NCI-H446 treated with DMSO at 0.1 percent for 48 hours (cell line): ENCODE measurements at places on chromosomes 6 and 20.

GRCh38 chr6:125101631-125102030, 51.9 kb upstream of the TPD52L1 start:
- no peak for DNase-seq

GRCh38 chr20:58908221-58908620, 55.7 kb downstream of the GNAS start:
- no peak for DNase-seq

DNA sequence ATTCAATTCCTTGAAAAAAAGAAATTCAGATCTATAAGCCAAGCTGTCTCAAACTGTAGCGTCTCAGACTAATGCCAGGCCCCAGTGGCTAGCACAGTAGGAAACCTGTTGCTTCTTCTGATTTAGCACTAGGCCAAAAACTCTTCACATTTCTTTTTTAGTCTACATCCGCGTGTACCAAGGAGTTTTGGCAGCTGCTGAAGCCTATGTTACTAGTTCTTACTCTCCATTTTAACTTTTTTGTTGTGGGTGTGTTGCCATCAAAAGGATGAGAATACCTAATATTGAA, 65.0 kb upstream of the BTN3A2 start:
- DNase-seq: no peak

DNA sequence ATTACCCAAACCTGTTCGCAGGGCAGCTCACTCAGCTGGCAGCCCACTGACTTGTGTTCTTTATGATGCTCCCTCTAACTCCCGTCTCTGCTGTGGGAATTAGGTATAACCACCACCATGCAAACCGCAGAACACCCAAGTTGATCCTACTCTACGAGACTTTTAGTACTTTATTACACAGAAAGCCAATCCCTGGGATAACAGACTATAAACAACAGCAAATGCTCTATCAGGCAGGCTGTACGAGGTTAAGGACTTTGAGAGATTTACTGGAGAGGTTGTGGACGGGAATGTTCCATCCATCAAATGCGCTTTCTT, 241.1 kb downstream of the FOXC1 start:
- DNase-seq: no peak

GRCh38 chr6:31568537-31568961, 3.5 kb upstream of the LTA start:
- DNase-seq: no peak

- no peak for DNase-seq
Observed at GRCh38 chr20:4089756-4090487, 74.6 kb upstream of the RNF24 start.

DNA sequence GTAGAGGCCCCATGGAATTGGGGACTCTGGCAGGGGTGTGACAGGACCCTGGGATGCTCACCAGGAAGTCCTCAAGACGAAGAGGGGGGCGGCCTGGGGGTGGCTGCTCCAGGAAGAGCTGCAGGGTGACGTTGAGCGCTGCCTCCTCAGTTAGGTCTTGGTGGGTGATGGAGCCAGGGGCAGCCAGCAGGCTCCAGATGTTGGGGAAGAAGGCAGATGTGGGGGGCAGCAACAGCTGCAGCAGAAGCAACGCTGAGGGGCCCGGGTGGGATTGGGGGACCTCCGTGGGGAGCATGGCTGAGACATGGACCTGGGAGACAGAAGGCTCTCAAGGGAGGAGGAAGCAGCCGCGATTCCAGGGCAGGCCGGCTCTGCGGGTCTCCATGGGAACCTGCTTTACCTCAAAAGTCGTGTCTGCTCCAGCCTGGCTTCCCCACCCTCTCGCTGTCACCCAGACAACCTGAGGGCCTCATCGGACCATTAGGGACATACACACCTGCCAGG, 591 bp downstream of the VWA7 start:
- no peak for DNase-seq

GRCh38 chr6:37783856-37784584, 35.5 kb upstream of the ZFAND3 start:
- DNase-seq: peak; percentile 48

DNA sequence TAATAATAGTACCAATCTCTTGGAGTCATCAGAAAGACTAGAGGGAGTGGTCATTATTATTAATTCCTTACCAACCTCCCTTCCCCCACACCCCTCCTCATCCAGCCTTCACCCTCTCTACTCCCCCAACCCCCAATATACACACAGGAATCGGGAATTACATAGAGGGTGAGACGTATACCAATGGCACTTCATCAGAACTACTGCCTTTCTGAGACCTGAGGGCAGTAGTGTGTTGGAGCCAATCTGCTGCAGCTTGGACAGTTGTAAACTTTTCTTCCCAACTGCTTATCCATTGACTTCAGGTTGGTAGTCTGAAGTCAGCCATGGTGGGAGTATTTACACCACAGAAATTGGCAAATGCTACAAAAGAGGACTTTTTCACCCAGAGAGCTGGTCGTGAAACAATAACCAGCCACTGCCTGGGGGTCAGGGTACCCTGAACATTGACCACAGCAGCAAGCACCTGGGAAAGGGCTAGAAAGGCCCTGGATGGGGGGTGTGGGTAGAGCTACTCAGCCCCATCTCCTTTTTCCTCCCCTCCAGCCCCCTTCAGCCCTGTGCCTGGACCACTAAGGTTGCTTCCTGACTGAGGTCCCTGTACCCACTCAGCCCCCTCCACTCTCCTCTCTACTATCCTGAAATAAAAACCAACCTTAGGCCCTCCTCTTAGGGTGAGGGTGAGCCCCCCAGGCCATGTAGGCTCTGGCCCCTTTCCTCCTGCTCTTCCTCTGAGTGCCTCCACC, 161.5 kb downstream of the MRPL14 start:
- DNase-seq: no peak

GRCh38 chr6:47344022-47344421, 34.3 kb upstream of the TNFRSF21 start:
- DNase-seq: no peak

- no peak for DNase-seq
Observed at GRCh38 chr20:6298049-6298448, 175.2 kb upstream of the FERMT1 start.

- no peak for DNase-seq
Observed at GRCh38 chr6:70520575-70520974, 46.2 kb upstream of the SDHAF4 start.

DNA sequence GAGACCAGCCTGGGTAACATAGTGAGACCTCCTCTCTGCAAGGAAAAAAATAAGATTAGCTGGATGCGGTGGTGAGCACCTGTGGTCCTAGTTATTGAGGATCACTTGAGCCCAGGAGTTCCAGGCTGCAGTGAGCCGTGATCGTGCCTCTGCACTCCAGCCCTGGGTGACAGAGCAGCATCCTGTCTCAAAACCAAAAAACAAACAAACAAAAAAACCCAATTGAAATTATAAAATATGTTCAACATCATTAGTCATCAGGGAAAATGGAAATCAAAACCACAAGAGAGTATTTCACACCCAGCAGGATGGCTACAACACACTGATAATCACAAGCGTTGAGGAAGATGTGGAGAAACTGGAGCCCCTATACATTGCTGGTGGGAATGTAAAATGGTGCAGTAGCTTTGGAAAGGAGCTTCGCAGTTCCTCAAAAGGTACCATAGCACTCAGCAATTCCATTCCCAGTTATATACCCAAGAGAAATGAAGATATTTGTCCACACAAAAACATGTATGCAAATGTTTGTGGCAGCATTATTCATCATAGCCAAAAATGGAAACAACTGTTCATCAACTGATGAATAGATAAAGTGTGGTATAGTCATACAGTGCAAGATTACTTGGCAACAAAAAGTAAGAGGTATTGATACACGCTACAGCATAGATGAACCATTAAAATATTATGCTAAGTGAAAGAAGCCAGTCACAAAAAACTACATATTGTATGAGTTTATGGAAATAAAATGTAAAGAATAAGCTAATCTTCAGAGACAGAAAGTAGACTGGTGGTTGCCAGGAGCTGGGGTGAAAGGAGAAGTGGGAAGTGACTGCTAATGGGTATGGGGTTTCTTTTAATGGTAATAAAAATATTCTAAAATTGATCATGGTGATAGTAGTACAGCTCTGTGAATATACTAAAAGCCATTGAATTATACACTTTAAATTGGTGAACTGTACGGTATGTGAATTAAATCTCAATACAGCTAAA, 38.7 kb upstream of the RIPOR2 start:
- no peak for DNase-seq

GRCh38 chr20:21339499-21339898, 36.4 kb downstream of the XRN2 start:
- no peak for DNase-seq

DNA sequence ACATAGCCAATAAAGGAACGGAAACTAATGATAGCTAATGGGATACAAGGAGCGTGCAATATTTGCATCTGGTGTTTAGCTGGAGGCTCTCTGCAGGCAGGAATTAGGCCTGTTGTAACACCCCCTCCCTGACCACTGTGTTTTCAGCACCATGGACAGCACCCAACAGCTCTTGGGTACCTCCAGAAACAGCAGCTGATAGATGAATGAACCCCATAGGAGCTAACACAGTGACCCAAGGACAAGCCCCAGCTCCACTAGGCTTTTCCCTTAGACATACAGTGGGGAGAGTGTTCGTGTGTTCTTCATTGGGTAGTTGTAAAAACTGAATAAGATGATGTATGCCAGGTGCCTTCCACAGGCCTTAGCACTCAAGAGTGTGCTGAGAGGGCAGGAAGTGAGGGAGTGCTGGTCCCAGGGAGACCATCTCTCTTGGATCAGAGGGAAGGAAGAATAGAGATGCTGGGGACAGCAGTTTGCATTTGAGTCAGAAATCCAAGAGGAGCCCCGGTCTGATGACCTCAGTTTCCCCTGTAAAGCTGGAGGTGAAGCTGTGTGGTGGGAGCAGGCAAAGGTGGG, 161.3 kb downstream of the PHACTR3 start:
- no peak for DNase-seq

DNA sequence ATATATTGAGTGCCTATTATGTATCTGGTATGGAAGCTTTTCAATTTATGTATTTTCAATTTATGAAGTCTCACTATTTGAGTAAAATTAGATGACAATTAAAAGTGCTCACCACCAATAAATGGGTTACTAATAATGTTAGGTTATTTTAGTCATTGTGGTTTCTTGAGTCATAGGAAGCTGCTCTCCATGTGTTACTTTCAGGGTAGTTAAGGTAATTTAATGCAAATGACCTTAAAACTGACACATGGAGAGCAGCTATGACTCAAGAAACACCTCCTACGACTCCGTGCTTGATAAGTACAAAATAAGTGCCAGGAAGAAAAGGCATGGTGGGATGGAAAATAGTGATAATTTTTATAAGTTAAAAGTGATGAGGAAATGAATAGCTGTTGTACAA, 16.5 kb upstream of the TINAG start:
- no peak for DNase-seq

DNA sequence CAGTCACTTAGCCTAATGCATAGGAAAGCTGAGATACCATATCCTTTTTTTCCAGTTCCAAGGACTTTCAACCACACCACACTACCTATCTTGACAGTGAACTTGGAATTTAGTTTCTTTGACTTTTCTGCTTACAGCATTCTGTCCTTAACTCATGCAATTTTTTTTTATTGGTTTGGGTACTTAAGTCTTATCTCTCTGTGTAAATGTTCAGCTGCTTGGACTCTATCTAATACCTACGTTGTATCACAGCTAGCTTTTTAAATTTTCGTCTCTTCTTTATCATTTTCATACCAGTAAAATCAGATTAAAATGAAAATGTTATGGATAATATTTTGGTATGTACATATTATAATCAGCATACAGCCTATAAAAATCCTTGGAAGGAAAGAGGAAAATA, 106.9 kb upstream of the ADGRF1 start:
- DNase-seq: no peak

GRCh38 chr6:154230393-154230792, 126.2 kb downstream of the IPCEF1 start:
- DNase-seq: no peak

GRCh38 chr20:53800883-53801604, 207.4 kb upstream of the ZNF217 start:
- DNase-seq: no peak

DNA sequence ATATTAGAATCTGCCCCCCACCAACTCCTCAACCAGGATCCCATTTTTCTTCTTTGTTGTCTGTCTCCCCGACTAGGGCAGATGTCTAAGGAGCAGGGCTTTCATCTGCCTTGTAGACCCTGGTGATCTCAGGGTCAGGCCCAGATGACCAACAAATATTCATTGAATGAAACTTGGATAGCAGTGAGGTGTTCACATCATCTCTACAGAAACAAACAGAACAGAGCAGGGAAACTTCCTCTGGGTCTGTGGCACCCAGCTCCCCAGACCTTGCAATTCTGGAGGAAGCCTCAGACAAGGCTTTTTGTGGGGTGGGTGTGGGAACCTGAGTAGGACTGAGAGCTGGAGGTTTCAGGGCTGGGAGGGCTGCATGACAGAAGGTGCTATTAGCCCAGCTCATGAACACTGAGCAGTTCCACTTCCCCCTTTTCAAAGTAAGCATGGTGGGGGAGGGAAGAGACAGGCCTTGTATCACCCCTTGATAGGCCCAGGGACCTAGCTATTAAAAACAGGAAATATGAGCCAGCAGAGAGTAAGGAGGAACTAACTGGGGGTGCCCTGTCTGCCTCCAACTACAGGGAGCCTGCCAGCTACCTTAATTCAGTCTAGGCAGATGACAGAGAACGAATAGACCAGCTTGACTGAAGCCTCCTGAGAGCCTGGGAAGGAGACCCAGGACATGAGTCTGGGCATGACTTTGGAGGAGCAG, 37.3 kb upstream of the TOP1 start:
- no peak for DNase-seq

DNA sequence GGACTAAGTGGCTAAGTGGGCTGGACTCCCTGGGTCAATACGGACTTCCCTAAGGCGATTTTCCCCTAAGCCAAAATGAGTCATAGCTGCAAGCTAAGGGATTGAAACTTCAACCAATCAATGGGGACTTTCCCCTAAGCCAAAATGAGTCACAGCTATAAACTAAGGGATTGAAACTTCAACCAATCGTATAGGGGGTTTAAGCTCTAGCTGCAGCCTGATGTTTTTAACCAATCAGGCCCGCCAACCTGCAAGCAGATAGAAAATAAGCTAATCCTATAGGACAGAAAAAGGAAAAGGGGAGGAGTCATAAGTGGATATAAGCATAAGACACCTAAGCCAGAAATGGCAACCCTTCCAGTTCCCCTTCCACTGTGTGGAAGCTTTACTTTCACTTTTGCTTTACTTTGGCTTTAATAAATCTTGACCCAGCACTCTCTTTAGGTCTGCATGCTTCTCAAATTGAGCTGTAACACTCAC, 655.0 kb upstream of the HS3ST5 start:
- no peak for DNase-seq

DNA sequence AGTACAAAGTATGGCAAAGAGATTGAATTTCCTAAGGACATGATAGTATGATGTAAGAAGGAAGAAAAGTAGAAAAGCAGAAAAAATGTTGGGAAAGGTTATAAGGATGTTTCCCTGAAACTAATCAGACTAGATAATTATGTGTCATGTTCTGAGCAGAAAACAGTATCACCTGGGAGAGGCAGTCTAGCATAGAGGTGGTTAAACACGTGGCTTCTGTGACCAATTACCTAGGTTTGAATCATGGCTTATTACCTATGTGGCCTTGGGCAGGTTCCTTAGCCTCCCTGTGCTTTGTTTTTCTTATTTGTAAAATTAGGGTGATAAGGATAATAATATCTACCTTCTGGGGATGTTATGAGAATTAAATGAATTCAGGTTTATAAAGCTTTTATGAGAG, 38.0 kb downstream of the SCGN start:
- no peak for DNase-seq

- no peak for DNase-seq
Observed at GRCh38 chr20:56187534-56188165, 60.9 kb upstream of the MC3R start.
